ENCODE measurements at places on chromosomes 6 and 20.

- H3K36me3 ChIP-seq, result peaks cover 86% of the 10 kb centered on the region
- DNase-seq, result no peak
- H3K27ac ChIP-seq, result no peak overlapping the region
- H3K27me3 ChIP-seq, result no peaks in the 10 kb centered on the region
Measured at GRCh38 chr6:127812985-127813698, 87.7 kb downstream of the THEMIS start.

DNA sequence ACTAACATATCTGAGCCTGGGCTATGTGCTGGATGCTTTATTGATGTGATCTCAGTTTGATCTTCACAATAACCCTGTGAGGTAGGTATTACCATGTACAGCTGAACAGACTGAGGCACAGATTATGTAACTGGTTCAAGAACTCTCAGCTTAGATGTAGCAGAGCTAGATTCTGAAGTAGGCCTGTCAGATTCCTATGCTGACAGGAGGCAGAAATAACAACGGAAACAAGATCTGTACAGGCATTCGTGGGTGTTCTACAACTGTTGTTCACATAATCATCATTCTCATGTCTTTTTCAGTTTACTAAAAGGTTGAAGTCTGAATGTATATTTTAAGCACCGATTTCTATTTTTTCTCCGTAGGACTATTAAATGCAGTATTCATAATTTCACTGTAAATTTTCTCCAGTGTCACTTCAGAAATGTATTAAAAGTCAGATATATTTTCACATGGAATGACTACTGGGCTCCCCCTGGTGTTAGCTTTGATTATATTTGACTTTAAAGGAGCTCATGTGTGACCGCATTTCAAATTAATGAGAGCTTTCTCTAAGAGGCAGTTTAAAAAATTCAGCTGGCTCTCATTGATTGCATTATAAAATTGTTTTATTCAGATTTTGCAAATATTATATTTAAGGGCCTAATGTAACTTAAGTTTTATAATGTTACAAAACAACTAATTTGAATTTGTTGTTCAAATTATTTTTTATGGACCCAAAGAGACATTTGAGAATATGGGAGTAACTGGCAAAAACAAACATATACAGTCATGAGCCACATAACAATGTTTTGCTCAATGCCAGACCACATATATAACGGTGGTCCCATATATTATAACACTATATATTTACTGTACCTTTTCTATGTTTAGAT, 36.4 kb upstream of the SLC17A4 start:
- no peaks in the 10 kb centered on the region for H3K36me3 ChIP-seq
- H3K4me3 ChIP-seq, result no peak overlapping the region
- H3K4me1 ChIP-seq, result peaks cover 2% of the 10 kb centered on the region
- no peak overlapping the region for H3K27ac ChIP-seq
- H3K27me3 ChIP-seq, result peaks cover 9% of the 10 kb centered on the region

- no peaks in the 10 kb centered on the region for H3K4me1 ChIP-seq
- DNase-seq, result no peak
- H3K4me3 ChIP-seq, result no peak overlapping the region
- H3K36me3 ChIP-seq, result no peaks in the 10 kb centered on the region
Measured at GRCh38 chr20:63234693-63235398, 859 bp upstream of the BIRC7 start.

DNA sequence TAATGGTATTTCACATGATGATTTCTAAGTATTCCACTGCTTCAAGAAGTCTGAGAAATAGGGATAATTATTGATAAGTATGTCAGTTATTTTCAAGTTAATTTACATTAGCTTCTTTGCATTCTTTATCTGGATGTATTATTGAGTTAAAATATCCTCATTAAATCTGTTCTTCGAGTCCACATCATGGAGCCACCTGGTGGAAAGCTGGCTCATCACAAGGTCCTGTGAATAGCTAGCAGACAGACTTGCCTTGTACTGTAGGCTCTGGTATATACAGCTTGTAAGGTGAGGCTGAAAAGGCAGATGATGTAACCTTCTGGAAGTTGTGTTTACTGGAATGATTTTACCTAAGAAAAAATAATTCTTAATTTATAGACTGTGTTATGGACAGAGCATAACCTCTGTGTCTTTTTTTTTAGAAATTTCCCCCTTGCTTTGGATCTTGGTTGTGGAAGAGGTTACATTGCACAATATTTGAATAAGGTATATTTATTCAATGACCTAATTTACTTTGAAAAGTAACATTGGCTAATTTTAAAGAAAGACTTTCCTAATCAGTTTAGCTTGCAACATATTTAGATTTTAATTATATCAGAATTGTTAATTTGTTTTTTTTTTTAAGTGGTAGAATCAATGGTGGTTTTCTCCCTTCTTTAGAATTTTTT, 3.5 kb downstream of the NDUFAF5 start:
- no peaks in the 10 kb centered on the region for H3K27me3 ChIP-seq
- H3K4me3 ChIP-seq, result no peak overlapping the region
- DNase-seq, result peak; percentile 58
- H3K27ac ChIP-seq, result no peak overlapping the region
- H3K4me1 ChIP-seq, result peaks cover 30% of the 10 kb centered on the region

- no peaks in the 10 kb centered on the region for H3K36me3 ChIP-seq
- no peak overlapping the region for H3K27ac ChIP-seq
- H3K27me3 ChIP-seq, result peaks cover 30% of the 10 kb centered on the region
- H3K4me1 ChIP-seq, result peaks cover 3% of the 10 kb centered on the region
- no peak for DNase-seq
- no peak overlapping the region for H3K4me3 ChIP-seq
Measured at GRCh38 chr20:59611286-59611685, 6.9 kb downstream of the PHACTR3 start.

GRCh38 chr6:105594821-105595220, 191.9 kb upstream of the PREP start:
- no peak for DNase-seq
- peaks cover 2% of the 10 kb centered on the region for H3K27me3 ChIP-seq
- no peak overlapping the region for H3K4me3 ChIP-seq

Measured in activated CD4-positive, alpha-beta T cell treated with anti-CD3 and anti-CD28 coated beads, Interleukin-2, amount 10 ng/mL, durations not matched to agents 7 days and 5 days (primary cell).